Activated effector memory CD4-positive, alpha-beta T cell treated with anti-CD3 and anti-CD28 coated beads, Interleukin-2, amount 50 U/mL, for 16 hours (primary cell): ENCODE measurements at places on chromosomes 13 and 19.

- no peak for DNase-seq
These were observed 27.9 kb upstream of the KLF2 start for GRCh38 chr19:16296713-16297112.

DNA sequence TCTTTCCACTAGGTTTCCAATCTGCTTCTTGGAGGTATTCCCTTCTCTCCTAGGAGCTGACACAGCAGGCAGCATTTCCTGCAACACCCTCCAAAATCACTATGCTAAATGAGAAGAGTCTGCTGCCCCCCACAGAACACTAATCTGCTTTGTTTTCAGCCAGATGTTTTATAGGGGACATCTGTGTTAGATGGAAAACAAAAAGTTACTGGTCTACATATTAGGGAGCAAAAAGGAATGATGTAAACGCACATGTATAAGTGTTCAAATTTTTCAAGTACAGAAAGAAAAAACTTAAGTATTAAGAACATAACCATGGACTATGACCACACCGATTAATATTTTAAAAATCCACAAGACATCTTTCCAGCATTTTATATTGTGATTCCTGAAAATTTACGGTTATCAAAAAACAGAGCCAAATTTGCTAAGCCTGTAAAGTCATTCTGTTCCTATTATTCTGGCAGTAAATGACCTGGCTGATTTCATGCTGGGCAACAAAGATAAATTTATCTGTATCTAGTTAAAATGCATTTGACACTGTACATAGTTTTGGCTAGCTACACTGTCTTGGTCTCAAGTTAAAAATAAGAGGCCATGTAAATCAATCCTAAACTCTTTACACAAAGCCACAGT lies 63.3 kb downstream of the DCLK1 start:
- DNase-seq, result no peak

DNA sequence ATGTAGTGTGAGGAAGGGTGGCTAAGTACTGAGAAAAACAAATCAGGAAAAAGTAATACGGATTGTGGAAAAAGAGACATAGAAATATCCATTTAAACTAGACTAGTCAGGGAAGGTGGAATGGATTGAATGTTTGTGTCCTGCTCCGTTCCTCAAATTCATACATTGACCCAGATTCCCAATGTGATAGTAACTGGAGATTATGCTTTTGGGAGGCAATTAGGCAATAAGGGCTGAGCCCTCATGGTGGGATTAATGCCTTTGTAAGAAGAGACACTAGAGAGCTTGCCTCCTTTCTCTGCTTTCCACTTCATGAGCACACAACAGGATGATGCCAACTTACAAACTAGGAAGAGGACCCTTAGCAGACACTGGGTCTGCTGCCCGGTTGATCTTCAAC lies 765.2 kb upstream of the GPC6 start:
- DNase-seq, result no peak

DNA sequence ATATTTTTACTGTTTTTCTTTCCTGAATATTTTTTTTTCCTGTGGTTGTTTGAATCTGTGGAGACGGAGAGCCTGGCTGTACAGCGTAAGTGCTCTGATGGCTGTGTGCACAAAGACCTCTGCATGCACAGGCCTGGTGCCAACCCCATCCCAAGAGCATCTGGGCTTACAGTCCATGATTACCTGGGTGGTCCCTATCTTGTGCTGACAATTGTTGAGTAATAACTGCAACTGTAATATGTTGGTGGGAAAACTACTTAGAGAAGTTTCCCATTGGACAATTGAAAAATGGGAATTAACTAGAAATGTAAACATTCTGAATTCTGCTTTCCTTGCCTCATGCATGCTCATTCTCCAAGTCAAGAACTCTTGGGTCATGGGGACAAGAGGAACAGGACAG lies 268.7 kb downstream of the SHISA2 start:
- no peak for DNase-seq

- DNase-seq, result no peak
These were observed 879.3 kb downstream of the OLFM4 start for GRCh38 chr13:53907891-53908290.

- no peak for DNase-seq
These were observed 17.7 kb upstream of the SEMA6B start for GRCh38 chr19:4577020-4577782.

GRCh38 chr19:37692956-37693620 lies 26.5 kb downstream of the ZNF607 start:
- DNase-seq, result no peak

DNA sequence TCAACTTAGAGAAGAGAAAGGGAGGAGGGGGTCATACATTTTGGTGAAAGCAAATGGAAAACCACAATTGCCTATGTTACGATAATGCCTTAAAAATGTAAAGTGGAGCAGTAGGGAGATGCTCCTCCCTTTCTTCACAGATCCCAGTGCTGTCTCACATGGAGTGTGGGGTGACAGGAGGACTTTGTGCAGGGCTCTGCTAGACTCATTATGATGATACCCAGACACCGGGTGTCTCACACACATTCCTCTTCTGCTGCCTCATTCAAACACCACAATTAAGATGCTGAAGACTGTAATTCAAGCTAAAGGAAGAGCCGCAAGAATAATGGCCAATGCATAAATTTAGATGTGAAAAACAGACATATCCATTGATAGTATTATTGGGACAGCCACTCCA lies 150.6 kb downstream of the LHFPL6 start:
- DNase-seq, result no peak

DNA sequence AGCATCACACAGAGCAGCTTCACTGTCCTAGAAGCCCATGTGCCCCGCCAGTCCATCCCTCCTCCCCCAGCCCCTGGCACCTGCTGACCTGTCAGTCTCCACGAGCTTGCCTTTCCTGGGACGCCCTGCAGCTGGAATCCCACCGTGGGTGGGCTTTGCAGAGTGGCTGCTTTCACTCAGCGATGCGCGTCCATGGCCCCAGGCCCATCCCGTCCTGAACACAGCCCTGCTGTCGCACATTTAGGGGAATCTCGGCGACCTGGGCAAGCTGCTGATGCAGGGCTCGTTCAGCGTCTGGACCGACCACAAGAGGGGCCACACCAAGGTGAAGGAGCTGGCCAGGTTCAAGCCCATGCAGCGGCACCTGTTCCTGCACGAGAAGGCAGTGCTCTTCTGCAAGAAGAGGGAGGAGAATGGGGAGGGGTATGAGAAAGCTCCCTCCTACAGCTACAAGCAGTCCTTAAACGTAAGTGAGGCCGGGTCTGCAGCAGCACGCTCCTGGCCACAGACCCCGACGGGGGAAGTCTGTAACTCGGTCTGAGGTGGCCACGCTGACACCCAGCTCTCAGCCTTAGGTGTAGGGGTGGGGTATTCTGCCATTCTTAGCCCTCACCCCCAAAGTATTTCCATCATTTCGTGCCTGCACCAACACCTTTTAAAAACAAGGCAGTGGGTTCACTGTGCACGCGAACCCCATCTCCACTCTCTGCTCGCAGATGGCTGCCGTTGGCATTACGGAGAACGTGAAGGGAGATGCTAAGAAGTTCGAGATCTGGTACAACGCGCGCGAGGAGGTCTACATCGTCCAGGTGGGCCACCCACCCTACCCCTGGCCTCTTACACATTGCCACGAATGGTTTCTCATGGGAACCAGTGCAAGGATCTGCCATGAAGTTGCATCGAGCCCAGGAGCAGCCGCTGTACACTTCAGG lies 18.3 kb upstream of the F7 start:
- no peak for DNase-seq

DNA sequence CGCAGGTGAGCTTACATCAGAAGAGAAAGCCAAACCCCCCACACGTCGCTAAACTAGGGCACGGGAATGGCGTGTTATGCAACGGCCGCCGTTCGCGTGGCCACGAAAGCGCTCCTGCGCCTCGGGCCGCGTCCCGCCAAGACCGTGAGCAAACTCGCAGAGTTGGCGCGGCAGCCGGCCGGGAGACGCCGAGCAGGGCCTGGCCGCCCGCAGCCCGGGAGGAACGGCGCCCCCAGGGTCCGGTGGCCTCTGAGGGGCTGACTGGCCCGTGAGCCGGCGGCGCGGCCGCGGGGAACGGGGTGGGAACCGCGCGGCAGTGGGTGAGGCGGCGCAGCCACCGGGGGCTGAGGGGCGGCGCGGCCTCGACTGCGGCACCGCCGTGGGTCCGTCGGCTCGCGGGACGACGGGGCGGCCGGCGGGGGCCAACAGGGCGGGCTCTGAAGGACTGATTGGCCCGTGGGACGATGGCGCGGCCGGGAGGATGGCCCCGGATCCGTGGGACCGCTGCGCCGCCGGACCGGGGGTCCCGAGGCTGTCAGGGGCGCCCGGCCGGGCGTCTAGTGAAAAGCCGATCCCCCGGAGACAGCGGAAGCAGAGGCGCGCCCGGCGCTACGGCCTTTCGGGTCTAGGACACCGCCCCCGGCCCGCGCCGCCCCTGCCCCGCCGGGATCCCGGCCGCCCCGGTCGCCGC lies 903 bp downstream of the LATS2 start:
- no peak for DNase-seq

GRCh38 chr19:36973021-36973843 lies 57.1 kb downstream of the ZNF568 start:
- peak; percentile 92 for DNase-seq

GRCh38 chr13:41847216-41847615 lies 113.7 kb downstream of the VWA8 start:
- no peak for DNase-seq

DNA sequence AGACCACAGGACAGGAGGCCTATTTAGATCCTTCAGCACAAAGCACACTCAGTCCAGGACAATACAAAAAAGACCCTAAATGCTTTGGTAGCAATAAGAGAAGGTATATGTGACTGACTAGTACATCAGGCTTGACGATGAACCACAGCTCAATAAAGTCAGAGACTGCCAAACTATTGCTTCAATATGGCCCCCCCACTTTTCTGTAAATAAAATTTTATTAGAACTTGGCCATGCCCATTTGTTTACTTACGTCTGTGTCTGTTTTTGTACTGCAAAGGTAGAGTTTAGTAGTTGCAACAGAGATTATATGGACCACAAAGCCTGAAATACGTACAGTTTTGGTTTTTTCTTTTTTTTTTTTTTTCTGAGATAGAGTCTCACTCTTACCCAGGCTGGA lies 136.7 kb downstream of the IRS2 start:
- DNase-seq, result no peak

DNA sequence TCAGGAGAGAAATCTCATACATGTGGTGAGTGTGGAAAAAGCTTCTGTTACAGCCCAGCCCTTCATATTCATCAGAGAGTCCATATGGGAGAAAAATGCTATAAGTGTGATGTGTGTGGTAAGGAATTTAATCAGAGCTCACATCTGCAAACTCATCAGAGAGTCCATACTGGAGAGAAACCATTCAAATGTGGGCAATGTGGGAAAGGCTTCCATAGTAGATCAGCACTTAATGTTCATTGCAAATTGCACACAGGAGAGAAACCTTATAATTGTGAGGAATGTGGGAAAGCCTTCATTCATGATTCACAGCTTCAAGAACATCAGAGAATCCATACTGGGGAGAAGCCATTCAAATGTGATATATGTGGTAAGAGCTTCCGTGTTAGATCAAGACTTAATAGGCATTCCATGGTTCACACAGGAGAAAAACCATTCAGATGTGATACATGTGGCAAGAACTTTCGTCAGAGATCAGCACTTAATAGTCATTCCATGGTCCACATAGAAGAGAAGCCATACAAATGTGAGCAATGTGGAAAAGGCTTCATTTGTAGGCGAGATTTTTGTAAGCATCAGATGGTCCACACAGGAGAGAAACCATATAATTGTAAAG lies 15.2 kb downstream of the ZNF221 start:
- DNase-seq, result no peak

DNA sequence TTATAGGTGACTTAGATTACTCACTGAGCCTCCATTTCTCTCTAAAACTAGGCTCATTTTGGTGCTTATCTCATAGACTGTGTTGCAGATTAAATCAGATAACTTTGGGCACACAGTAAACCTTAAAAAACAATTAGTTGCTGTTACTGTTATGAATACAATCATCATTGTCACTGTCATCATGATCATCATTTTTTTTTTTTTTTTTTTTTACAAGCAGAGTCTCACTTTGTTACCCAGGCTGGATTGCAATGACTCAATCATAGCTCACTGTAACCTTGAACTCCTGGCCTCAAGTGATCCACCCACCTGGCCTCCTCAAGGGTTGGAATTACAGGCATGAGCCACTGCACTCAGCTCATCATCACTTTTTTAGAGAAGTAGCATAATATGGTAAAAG lies 60.0 kb downstream of the VWA8 start:
- DNase-seq, result no peak

- no peak for DNase-seq
These were observed 878.6 kb upstream of the PCDH20 start for GRCh38 chr13:62294244-62294643.

DNA sequence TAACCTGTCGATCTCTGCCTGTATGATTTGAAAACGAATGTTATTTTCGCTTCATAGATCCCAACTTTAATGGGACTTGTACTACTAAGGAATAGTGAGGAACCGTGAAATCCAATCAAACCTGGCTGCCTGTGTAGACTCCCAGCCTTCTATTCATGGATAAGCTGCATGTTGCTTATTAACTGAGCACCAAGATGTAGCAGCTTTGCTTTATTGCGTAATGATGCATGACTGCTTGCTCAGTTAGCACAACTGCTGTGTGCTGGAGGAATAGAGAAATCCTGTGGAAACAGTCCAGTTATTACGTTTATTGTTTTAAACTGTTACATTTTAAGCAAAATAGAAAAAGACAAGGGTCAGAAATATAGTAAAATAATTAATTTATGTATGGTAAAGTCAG lies 108.2 kb downstream of the SHISA2 start:
- DNase-seq, result no peak

GRCh38 chr19:10380313-10381102 lies at the start of gene TYK2:
Gene TYK2 (minus strand): TSS chr19:10380572. CDS start chr19:10378406, 2,166 bp downstream.
- DNase-seq, result peak; percentile 97

DNA sequence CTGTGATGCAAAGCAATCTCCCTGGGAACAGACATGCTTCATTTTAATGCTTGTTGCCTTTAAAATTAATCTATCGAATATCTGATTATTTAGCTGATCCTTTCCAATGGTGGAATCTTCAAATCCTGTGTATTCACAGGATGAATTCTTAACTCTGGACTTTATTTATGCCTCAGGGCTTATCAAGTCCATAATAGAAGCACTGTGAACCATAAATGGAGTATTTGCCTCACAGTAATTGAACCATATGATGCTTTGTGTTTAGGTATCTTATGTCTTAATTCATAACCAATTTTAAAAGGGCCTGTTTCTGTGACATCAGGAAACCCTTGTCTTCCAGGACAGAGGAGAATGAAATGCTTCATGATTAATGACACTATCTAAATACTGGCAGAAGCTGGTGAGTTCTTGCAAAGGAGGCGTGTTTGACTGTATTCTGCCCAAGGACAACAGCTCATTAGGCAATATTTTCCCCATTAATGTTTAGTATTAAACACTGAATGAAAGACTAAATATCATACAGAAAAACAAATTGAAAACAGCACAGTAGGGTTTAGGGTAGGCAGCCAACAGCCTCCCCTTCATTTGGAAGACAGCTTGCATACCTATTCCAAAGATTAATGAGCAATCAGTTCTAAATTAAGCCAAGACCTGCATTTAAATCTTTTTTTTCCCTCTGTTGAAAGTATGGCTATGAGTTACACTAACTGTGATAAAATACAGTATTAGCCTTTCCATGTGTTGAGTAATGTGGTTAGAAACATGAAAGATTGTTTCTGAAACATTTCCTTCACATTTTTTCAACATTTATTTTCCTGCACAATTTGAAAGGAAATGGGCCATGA lies 709.4 kb downstream of the PCDH9 start:
- no peak for DNase-seq
